ENCODE measurements at places on chromosomes 4 and X.

- no peak for DNase-seq
These were observed 16.4 kb upstream of the NKRF start for GRCh38 chrX:119622356-119623232.

DNA sequence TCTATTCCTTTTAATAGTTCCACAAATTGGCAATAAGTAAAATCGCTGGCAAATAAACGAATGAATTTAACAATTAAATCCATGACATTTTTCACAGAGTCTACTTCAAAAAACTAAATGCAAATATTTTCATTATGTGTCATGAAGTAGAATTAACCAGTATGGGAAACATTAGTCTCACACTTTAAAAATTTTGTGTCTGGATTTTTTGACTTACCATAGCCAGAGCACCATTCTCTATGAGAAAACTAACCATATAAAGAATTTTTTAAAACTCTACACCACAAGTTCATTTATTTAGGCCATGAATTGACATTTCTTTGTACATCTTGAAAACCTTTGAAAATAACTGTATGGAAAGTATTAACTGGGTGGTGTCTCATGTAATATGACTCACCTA is 41.2 kb downstream of the PRDM5 start:
- no peak for DNase-seq

DNA sequence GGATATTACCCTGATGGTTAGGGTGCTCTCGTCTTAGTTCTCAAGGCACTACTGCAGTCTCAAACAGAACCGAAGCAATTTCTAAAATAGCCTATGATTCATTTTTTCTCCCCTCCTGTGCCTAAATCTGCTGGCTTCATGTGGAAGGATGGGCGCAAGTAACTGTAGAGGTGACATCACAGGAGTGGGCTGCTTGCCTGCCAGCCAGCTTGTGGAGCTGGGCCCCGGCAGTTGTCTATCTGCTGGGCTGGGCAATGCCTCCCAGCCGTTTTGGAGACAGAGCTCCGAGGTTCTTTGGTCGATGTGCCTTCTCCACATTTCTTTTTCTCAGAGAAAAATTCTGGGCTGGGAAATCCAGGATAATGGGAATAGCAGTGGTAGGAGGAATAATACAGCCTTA is 34.3 kb upstream of the CITED1 start:
- DNase-seq = no peak

DNA sequence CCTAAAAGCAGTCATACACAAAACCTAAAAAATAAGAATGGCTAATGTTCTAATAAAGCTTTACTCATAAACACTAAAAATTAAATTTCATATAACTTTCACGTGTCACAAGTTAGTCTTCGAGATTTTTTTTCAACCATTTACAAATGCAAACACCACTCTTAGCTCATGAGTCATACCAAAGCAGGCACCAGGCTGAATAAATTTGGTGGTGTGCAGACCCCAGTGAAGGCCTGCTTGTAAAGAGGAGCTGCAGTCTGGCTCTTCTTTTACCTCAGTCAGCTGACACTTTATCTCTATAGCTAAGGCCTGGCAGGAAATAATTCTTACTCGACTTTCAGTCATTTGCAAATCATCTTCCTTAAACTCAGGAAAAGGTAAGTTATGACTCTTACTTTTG is 37.4 kb downstream of the CLOCK start:
- DNase-seq = no peak

DNA sequence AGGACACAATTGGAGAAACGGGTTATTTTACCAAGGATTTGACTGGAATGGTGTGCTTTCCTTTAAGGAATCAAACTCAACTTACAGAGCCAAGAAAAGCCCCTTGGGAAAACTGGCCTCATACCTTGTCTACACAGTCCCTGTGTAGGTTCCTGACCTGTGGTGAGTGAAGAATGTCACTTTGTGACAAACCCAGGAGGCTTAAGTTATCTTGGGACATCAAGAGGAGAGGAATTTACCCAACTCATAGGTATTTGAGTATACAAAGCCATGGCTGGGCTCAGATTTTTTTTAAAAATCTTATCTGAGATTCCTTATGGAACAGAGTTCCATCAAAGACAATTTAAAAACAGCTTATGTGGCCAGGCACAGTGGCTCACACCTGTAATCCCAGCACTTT is 112.1 kb downstream of the EIF4E start:
- DNase-seq = no peak

- no peak for DNase-seq
These were observed 187.2 kb downstream of the FBXW7 start for GRCh38 chr4:152348670-152349069.

GRCh38 chrX:44973420-44973932 is 100.5 kb downstream of the KDM6A start:
- no peak for DNase-seq

DNA sequence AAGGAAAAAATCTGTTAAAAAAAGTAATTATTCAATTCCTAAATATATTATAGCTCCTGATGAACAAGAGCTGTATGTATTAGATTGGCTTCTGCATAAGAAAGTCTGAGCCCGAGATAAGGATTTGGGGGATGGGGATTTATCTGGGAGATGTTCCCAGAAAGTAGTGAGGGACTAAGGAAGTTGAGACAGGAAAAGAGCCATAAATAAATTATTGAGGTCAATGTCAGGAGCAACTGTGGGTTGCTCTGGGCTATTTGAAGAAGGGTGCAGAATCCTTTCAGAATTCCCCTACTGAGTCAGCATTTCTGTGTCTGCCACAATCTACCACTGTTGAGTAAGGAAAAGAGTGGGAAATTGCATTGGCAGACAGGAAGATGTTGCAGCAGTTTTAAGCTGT is 3.1 kb upstream of the TDO2 start:
- no peak for DNase-seq

- DNase-seq = peak; percentile 43
These were observed 54.5 kb downstream of the CCSER1 start for GRCh38 chr4:90181644-90182043.

DNA sequence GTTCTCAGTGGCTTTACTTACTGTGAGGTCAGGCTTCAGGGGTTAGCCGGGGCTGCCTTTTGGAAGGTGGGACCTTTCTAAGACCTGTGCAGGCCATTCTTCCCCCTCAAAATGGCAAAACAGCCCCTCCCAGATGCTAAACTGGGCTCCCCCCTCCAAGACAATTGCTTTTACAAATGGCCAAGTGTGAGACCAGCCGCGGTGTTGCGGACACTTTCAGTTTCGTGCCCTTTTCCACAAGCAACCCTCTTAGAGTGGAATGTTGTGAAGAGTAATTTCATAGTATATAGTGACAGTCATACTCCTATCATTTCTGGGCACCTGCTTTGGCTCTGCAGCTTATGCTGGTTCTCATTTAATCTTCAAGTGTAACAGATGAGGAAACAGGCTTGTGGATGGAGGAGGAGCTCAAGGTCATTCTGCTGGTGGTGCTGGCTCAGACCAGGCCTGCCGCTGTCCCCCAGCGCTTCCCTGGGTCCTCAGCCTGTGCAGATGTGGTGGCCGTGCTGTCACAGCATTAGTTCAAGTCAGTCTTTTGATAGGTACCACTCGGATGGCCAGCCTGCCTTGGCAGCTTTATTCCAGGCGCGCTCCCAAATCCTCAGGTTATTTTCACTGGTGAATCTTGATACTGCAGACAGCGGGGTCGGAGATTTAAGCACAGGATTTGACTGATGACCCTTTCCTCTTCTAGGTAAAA is 55.0 kb upstream of the TADA2B start:
- no peak for DNase-seq

DNA sequence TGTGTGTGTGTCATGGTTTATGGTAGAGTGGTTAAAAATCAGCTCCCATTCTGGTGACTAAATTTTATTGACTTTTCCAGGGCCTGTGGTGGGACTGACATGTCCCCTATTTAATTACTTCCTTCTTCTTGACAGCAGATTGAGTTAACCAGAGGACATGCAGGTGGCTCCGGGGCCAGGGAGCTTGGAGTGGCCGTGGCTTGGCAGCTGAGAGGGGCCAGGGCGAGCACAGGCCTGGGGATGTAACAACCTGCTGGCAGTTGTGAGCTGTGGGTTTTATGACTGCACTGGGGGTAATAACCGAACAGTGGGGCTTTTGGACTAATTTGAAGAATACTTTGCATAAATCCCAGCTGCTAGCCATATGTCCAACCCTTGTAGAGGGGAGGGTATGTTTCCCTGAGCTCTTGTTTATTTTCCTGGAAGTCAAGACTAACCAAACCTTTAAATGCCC is 186.0 kb downstream of the MID1IP1 start:
- DNase-seq = peak; percentile 2

GRCh38 chrX:133495464-133496391 is 80.4 kb upstream of the GPC4 start:
- DNase-seq = no peak

DNA sequence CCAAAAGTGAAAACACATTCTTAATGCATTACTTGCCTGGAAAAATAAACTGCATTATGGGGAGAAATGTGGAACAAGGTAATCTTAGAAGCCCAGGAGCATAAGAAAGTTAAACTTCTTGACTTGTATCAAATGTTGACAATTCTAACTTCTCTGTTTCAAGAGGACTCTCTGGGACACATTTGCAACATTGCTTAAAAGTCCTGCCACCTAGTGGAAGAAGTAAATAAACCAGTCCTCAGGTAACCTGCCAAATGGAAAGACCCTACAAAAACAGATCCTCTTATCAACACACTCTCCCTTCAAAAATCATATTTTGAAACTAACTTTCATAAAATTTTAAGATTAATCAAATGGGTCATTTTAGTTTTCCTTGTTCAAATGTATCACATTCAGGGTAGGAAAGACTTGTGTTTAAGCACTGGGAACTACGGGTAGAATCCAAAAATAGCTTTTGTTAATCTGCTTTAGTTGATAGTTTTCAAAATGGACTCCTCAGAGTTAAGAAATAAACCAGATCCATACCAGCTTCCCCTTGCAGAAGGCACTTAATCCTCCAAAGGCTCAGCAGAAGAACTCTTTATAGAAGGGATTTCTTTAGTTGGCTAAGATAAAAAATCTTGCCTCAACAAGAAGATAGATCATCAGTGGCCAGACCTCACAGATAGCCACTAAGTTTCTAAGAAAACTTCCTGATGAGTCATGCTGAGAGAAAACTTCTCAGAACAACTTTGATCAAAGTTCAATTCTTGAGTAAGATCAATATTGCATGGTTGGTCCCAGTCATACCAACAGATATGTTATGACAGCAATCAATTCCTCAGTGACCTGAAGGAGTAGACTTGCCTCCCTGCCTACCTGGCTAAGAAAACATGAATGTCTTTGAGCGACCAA is 141.7 kb downstream of the HHIP start:
- peak; percentile 18 for DNase-seq

DNA sequence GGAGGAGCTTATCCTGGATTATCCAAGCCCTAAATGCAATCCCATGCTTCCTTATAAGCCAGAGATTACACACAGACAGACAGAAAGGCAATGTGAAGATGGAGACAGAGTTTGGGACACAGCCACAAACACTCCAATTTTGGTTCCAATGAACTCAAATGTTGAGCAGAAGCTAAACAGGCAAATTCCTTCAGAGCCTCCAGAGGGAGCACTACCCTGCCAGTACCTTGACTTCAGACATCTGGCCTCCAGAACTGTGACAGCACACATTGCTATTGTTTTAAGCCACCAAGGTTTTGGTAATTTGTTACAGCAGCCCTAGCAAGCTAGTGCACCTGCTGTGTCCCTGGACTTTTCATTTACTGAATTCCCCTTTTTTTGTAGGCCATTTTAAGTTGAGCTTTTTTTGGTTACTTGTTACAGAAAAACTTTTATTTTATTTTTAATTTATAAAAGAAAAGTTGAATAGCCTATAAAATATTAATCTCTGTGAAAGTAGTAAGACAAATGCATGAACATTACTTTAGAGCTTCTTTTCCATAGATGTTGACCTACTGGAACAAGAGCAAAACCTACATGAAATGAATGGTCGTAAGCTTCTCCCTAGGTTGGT is 33.4 kb upstream of the SRD5A3 start:
- peak; percentile 31 for DNase-seq

DNA sequence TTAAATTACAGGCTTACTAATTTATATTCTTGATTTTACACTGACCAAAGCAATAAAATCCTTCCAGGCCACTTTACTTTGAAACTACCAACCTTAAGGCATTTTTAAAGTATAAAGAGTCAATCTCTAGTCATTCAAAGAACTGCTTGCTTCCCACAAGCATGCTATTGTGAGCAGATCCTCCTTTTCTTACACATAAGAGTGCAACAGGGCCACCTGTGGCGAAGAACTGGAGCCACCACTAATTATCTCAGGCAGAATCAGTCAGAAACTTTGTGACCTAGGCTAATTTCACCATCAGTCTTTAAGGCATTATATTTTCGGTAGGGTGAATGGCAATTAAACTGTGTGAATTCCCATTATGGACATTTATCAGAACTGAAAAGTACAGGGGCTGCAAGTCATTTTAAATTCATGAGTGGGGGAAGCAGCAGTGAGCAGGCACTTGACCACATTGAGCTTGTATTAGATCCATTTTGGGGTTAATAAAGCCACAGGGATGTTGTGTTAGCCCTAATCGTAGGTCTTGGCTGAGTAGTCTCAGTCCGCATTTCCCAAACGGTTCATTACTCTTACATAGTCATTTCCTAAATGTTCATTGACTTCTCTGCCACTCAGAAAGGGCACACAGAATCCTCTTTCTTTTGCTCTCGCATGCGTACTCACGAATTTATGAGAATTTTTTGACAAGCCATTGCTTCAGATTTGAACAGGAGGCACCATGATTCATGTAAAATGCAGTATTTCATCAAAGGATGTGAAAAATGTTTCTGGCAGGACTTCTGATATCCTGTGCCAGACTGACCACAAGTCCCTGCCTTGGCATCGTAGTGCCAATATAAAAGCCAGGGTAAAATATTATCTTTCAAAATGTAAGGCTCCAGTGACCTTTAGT is 39.8 kb downstream of the NPY2R start:
- DNase-seq = peak; percentile 1

GRCh38 chr4:108519911-108520601 is 100.3 kb upstream of the RPL34 start:
- DNase-seq = no peak

- no peak for DNase-seq
These were observed 951.2 kb upstream of the DIAPH2 start for GRCh38 chrX:95733426-95733825.

DNA sequence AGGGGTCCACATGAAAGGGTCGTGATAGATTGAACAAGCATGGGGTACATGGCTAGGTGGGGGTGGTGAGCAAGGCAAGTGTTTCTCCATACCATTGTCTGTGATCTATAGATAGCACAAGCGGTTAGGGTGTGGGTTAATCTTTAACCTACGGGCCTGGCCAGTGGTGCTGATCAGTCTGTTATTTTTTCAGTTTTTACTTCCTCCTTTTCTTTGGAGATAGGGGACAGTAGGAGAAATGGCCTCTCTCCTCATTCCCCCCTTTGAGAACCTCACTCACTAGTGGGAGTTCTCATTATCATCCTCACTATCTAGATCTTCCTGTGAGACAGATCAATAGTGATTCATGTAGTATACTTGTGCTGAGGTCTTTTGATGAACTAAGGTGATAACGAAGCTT is 16.2 kb upstream of the GPKOW start:
- DNase-seq = no peak

GRCh38 chrX:134457708-134458107 is 2.3 kb upstream of the HPRT1 start:
- no peak for DNase-seq

DNA sequence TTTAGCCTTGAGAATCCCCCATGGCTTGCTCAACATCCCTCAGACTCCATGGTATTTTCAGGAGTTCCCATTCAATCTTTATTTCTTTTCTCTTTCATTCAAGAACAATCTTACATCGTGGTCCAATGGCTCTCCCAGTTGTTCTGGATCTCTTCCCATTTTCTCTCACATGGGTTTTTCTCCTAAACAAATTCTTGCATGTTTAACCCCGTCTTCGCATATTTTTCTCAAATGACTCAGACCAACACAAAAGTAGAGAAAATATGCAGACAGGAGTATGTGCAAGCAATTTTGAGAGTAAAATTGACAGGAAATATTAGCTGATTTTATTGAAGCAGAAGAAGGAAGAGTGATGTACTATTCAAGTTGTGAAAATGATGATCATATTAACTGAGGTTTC is 396.4 kb upstream of the TRAM1L1 start:
- no peak for DNase-seq
